ENCODE measurements at places on chromosomes 11 and 22. TPM values are rescaled to one million over a fixed set of nuclear protein-coding genes. Genes with fewer than 3 reads are reported as not detected.

DNA sequence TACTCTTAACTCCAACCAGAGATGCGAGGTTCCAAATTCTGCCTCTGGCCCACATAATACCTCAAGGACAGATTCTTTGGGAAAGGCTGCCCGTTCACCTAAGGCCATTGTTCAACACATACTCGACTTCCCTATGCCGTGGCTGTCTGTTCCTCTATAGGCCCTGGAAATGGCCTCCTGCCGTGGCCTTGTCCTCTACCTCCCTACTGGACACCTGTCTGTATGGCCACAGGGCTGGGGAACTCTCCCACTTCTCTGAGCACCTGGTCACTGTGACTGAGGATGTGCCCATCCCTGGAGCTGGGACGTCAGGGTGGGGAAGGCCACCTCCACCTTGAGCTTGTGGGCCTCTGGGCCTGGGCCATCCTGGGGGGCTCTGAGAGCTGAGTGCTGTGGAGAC is 340.5 kb upstream of the B3GAT1 start:
- no peak for DNase-seq

GRCh38 chr11:69309631-69310280 is 15.8 kb downstream of the MYEOV start:
- no peak for DNase-seq

DNA sequence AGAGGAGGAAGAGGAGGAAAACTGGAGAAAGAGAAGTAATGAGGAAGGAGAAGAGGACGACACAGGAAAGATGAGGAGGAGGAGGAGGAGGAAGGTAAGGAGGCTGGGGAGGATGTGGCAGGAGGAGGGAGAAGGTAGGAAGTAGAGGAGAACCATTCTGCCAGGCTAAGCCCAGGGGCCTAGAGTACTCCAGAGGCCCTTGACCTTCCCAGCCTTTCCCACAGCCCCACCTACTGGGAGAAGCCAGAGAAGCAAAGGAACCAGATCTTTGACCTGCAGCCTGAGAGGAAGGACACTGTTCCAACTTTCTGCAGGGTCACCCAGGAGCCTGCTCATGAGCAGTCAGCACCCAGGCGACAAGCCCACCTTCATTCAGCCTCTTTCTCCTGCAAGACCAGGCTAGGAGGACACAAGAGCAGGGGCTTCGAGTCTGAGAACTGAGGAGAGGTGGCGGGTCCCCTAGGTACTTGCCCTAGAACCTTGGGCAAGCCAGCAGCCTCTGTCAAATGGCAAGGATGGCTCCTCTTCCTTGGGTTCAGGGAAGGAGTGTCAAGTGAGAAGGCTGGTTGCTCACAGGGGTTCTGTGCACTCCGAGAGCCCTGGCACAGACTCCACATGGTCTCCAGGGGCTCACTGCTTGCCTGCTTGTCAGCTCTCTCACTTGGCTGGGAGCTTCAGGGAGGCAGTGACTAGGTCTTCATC is 27.9 kb upstream of the OAF start:
- no peak for DNase-seq

GRCh38 chr11:10325277-10326011 is 20.6 kb downstream of the ADM start:
- peak; percentile 90 for DNase-seq

DNA sequence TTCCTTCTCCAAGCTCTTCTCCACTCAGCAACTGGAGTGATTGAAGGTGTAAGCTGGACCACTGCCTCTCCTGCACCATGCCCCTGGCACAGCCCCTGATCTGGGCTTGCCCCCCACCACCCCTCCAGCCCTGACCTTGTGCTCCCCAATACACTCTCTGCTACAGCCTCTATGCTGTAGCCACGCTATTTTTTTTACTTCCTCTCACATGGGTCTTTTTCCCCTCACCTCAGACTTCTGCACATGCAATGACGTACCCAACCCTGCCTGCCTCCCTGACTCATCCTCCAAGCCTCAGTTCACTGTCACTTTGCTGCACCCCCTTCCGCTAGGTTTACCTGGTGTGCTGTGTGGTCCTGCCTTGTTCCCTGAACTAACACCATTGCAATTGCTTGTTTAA is 9.0 kb downstream of the CSNK2A3 start:
- no peak for DNase-seq

SELENOO gene
- 24.1 TPM for total RNA-seq

MMP12 gene
- total RNA-seq: not detected

Measured in endothelial cell of umbilical vein (primary cell).